ENCODE measurements at places on chromosomes 7 and 10. TPM values are rescaled to one million over a fixed set of nuclear protein-coding genes. Genes with fewer than 3 reads are reported as not detected.

VIPR2 gene
- total RNA-seq: not detected

TMEM273 gene
- not detected for total RNA-seq

FERD3L gene
- total RNA-seq: not detected

SPDYE9 gene
- not detected for total RNA-seq

LBX1 gene
- total RNA-seq: not detected

COMTD1 gene
- 20.7 TPM for total RNA-seq

PAPOLB gene
- not detected for total RNA-seq

CCZ1B gene
- 47.5 TPM for total RNA-seq

CALHM1 gene
- not detected for total RNA-seq

NCAPG2 gene
- total RNA-seq: 13.4 TPM

HMX2 gene
- total RNA-seq: not detected

EVX1 gene
- total RNA-seq: not detected

CPN1 gene
- not detected for total RNA-seq

AP1S1 gene
- 146 TPM for total RNA-seq

INHBA gene
- 1.6 TPM for total RNA-seq

TMEM139 gene
- total RNA-seq: 1.7 TPM

NUTM2D gene
- total RNA-seq: 5.1 TPM

NUTM2E gene
- 0.11 TPM for total RNA-seq

TRIP6 gene
- 94.1 TPM for total RNA-seq

IL6 gene
- not detected for total RNA-seq

GHRHR gene
- total RNA-seq: not detected

ASZ1 gene
- not detected for total RNA-seq

C10orf53 gene
- total RNA-seq: not detected

AGAP5 gene
- 4.9 TPM for total RNA-seq

GJD4 gene
- total RNA-seq: not detected

Measured in placental epithelial cell (primary cell).